ENCODE measurements at places on chromosomes 7 and 10.

- ATAC-seq = no peak
Measured at GRCh38 chr7:73841689-73842066, 638 bp downstream of the METTL27 start.

DNA sequence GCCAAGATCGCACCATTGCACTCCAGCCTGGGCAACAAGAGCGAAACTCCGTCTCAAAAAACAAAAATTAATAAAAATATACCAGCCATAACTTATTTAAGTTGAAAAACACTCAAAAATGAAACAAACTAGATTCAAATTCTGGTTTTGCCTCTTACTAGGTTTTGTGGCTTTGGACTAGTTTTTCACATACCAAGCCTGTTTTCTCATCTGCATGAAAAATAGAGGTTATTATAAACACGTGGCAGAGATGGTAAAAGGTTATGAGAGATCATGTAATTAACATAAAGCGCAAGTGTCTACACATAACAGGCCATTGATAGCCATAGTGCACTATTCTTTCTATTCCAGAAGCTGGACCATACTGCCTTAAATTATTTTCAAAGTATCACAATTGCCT, 35.5 kb upstream of the CABCOCO1 start:
- no peak for ATAC-seq

GRCh38 chr10:92991513-92991912, 69.1 kb upstream of the CYP26C1 start:
- no peak for ATAC-seq

GRCh38 chr10:11234857-11235531, 217.3 kb downstream of the CELF2 start:
- peak; percentile 31 for ATAC-seq

DNA sequence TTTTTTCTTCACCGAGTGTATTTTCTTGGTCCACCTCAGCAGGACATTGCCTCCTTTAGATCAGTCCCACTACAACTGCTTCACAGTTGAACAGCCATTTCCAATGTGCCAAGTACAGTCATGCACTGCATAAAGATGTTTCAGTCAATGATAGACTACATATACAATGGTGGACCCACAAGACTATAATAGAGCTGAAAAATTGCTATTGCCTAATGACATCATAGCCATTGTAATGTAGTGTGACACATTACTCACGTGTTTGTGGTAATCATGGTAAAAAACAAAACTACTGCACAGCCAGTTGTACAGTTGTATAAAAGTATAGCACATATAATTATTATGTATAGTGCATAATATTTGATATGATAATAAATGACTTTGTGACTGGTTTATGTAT, 113.8 kb upstream of the HPS1 start:
- ATAC-seq = no peak

- peak; percentile 69 for ATAC-seq
Measured at GRCh38 chr10:124701881-124702656, 42.1 kb downstream of the FAM53B start.

DNA sequence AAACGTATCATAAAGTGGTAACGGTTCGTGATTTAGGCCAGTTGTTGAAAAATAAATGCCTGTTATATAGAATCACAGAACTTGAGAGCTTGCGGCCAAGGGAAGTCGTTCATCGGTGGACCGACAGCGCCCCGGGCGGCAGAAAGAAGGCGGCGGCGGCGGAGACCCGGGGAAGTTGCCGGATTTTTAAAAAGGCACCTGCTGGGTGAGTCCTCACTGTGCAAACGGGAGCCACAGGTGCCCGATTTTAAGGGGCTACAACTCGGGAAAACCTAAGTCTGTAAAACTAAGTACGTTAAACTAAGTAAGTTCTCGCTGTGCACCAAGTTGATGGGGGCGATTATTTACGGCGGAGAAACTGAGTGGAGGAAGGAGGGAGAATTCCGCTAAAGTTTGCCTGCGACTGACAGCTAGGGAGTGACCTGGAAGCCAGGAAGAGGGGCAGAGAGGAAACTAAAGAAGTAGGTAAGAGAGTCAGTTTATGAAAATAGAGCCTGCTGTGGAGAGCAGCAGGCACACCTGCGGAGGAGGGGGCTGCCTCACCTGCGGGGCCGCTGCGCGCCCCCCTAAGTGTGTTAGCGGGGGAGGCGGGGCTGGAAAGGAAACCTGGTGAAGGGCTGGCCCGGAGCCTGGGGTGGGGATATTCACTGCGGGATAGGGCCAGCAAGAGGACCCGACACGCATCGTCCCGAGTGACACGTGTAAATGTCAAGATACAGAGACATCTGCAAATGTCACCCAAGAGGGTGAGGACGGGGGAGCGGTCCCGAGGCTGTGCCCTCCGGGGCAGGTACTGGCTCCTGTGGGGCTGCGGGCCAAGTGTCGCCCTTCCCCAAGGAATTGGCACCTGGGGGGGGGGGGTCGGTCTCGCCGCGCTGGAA, 996 bp downstream of the ADAM12 start:
- ATAC-seq = peak; percentile 49

DNA sequence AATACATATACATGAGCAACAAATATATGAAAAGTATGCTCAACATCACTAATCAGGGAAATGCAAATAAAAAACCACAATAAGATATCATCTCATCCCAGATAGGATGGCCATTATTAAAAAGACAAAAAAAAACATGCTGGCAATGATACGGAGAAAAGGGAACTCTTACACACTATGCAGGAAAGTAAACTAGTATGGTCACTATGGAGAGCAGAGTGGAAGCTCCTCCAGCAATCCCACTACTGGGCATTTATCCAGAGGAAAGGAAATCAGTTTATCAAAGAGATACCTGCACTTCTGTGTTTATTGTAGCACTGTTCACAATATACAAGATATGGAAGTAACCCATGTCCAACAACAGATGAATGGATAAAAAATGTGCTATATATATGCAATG, 217.5 kb downstream of the SDK1 start:
- no peak for ATAC-seq

DNA sequence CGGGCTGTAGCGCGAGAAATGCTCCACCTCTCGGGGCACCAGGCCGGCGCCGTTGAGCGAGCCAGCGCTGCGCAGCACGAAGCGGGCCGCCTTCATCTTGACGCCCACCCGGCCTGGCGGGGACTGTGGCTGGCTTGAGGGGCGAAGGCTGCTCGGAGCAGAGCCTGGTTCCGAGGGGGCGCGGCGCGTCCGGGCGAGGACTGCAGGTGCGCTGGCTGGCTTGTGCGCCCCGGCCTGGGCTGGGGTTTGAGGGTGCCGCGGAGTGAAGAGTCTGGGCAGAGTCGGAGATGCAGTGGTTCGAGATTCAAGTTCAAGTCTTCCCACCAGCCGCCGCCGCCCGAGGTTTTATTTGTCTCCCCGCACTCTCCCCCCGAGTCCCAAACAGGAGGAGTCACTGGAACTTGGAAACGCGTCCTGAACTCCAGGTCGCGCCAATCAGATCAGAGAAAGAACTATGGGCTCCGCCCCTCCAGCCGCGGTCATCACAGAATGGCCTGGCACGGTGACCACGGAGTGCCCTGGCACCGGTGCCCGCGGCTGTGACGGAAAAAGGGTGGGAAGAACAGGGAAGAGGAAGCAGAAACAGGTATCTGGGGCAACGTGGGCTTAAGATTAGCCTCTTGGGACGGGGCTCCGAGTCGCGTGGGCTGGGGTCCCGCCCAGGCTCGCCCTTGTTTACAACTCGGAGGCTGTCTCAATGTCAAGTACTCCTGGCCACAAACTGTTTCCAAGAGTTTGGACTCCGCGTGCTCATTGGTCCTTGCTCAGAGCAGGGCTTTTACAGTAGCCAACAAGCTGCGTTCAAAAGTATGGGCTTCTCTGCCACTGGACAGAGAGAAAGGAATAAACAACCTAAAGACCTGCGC, at the start of gene PDK4:
Gene PDK4, minus strand, starts transcription at position 319 of the 866 bp plus-strand sequence. Its CDS starts 223 bp downstream, at position 96.
- ATAC-seq = no peak

DNA sequence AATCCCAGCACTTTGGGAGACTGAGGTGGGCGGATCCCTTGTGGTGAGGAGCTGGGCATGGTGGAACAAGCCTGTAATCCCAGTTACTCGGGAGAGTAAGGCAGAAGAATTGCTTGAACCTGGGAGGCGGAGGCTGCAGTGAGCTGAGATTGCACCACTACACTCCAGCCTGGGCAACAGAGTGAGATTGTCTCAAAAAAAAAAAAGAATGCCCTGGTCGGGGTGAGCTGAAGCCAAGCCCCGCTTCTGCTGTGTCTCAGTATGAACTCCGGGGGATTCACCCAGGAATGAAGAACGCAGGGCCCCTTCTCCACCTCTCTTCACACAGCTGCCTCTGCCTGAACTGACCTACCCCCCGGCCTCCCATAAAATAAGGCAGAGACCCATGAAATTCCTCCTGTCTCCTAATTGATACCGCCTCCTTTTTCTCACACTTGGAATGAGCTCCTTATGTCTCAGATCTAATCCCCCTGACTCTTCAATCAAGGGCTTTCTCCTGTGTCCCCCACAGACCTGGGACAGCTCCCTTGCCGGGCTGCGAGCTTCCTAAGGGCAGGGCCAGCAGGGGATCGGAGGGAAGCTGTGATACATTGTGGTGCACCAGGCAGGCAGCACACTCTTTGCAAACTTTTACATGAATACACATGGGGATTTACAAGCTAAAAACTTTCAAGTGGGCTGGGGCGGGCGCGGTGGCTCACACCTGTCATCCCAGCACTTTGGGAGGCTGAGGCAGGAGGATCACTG, 911 bp upstream of the ZP3 start:
- no peak for ATAC-seq

DNA sequence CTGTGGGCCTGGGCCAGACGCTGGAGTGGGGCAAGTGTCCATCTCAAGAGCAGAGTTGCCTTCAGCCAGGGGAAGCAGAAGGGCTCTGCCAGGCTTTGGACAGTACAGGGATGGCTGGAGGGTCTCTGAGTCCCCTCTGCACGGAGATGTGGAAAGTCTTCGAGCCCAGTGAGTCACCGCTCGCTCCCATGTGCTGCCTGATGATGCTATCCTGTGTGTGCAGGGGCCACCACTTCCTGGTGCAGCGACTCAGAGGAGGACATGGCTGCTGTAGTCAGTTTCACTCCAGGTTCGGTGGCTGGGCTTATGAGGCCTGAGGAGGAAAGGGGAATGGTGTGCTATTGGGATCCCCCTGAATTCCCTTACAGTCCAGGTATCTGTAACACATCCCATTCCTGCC, 6.0 kb downstream of the ADCYAP1R1 start:
- ATAC-seq = peak; percentile 44

GRCh38 chr10:9254353-9254752, 1199.9 kb downstream of the GATA3 start:
- ATAC-seq = no peak

GRCh38 chr10:96501985-96502384, 11.7 kb downstream of the TLL2 start:
- no peak for ATAC-seq

DNA sequence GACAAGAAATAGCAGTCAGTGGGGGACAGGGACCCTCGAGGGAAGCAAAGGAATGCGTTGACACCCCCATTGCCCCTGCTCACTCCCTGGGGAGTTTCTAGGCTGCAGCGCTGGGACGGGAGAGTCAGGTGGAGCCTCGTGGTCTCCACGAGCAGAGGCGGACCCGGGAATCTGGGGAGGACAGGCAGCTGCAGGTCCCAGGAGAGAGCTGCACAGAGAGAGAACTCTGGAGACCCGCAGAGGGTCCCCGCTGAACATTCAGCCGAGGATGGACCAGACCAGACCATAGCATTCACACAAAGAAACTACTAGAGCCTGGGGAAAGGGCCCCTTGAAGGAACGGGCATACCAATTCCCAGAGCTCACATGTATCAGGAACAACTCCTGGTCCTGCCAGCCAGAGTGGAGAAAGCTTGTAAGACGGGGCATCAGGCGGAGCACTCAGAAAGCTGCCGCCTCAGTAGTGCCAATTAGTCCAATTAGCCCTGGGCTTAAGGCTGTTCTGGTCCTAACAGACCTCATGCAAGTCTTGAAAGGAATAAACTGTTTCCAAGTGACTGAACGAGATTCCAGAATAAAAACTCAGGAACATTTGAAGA, 966.7 kb upstream of the ZNF722 start:
- ATAC-seq = no peak

GRCh38 chr10:31143331-31143935, 111.8 kb upstream of the ZNF438 start:
- ATAC-seq = no peak

DNA sequence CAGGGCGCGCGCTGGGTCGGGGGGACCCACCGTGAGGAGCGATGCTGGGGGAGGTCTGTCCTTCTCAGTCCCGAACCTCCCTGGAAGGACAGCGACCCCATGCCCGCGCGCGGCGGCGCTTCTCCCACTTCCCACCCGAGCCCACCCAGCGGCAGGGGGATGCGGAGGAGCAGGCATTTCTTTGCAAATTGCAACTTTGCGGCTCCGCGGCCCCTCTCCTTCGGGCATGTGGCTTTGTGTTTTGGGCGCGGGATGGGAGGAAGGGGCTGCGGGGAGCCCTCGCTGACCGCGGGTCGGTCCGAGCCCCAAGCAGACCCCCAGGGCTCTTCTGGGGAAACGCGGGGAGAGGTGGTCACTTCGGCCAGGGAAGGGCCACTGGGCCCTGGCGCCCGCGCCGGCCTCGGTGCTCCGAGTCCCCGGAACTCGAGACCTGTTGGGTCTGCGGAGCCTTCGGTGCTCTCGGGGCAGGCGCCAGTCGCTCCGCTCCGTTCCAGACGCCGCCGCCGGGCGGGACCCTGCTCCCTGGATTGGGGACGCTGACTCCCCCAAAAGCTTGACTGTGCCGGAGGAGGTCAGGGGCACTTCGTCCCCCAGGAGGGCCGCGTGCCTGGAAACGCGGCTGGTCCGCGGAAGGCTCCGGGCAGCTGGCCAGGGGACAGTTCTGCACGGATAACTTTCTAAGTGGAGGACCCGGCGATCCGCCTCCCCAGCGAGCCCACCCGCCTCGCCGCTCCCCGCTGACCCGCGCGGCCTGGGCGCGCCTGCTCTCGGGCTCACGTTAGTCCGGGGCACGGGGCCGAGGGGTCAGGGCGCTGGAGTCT, 164.2 kb upstream of the DPP6 start:
- ATAC-seq = no peak

DNA sequence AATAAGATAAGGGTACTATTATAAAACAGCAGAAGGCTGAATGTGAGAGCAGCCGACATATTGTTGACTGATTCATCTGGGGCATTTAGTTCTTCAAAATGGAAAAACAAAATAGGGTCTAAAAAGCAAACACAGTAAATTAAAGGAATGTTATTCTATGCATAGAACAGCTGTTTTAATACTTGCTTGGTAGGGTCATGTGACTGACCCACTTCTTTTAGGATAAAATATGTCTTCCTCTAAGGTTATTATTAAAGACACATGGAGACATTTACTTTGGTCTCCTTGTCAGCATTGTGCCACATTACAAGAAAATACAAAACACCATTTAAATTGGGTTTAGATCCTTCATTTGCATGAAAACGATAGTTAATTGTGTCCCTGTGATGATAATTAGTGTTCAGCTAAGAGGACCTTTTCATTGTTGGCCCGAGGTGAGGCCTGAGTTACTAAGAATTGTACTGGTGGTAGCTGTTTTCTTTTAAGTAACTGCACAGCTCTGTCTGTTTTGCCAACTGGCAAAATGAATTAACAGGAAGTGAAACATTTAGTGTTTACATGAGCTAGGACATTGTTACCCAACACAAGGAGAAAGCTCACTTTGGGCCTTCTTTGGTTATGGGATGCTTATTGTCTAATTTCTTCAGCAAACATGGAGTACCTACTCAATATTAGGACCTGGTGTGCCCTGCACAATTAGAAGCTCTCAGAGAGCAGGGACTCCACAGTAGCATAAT, 764.4 kb downstream of the LRMDA start:
- no peak for ATAC-seq

Measured in activated T-helper 17 cell treated with anti-CD3 and anti-CD28 coated beads, Interleukin-2, amount 50 U/mL, for 72 hours (primary cell).